ENCODE measurements at places on chromosomes 1 and 21.

DNA sequence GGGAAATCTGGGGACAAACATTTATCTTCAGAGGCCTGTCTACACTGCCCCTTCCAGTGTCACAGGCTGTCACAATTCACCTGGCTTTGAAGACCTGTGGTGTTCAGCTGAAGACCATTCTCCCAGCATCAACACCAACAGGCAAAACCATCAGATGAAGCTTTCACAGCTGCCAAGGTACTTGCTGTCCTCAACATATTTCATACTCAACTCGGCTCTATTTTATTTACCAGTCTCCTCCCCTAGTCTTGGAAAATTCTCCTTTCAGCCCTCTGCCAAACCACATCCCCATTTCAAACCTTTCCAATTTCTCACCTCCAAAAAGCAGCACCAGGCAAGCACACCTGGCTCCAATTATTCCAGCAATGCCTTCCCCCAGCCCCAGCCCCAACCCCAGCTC is 108.8 kb downstream of the TGFBR3 start:
- no peak for DNase-seq

GRCh38 chr1:211610779-211611556 is 32.0 kb upstream of the SLC30A1 start:
- DNase-seq, result no peak

GRCh38 chr1:212655668-212656440 is 43.8 kb downstream of the BATF3 start:
- peak; percentile 7 for DNase-seq

DNA sequence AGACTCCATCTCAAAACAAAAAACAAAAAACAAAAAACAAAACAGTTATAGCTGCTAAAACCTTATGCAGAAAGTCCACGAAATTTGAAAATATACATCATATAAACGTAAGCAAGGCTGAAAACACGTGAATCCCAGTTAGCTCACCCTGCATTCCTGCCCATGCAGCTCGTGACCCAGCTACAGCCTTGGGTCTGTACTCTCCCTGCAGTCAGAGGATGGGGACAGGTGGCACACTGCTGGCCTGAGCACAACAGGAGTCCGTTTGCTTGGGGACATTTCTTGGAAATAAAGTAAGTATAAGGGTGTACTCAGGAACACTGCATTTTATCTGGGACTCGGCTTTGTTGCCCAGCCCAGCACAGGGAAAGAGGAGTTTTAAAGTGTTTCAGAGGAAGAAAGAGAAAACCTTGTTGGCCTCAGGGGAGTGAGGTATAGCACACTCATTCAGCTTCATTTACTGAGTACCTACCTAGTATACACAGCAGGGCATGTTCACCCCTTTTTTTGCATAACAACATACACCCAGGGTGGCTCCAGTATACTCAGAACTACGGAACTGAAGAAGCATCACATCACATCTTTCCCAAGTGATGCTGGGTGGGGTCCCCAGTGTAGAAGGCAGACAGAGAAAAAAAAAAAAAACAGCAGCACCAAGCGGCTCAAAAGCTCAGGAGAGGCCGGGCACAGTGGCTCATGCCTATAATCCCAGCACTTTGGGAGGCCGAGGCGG is 44.1 kb downstream of the CAPZB start:
- DNase-seq, result no peak

- DNase-seq, result peak; percentile 65
These were observed at the start of gene TMEM240 for GRCh38 chr1:1540090-1540817. Gene TMEM240, minus strand, starts transcription at chr1:1540624. Its CDS starts 278 bp downstream, at chr1:1540346.

- DNase-seq, result no peak
These were observed 1.2 kb downstream of the PRMT2 start for GRCh38 chr21:46636550-46637285.

DNA sequence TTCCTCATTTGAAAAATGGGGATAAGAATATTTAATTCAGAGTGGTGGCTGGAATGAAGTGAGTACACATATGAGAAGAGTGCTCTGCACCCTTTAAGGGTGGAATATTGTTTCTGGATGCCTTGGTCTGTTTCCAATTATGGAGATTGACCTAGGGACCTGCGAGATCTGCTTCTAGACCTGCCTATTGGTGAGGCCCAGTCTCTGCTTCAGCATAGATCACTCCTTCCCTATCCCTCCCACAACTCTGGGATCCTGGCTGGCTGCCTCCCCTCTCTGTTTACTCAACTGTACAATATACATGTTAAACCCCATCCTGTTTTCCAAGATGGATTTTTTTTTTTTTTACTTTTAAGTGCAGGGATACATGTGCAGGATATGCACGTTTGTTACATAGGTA is 6.4 kb upstream of the LDLRAD1 start:
- DNase-seq, result no peak

DNA sequence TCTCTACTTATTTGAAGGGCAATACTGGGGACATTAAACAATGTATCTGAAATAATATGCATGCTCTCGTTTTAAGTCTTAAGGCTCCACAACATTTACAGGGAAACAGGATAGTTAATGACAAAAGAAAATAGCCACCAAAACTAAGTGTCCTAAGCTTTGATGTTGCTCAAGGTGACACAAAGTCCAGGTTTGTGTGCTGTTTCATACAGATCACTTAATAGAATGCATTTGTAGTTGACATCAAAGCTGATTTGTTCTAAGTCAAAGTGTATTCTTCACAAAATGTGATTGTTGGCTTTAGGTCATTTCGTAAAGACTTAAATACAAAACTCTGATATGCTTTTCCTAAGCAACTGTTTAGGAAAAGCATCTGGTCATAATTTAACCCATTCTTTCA is 37.5 kb upstream of the MTR start:
- DNase-seq, result no peak

DNA sequence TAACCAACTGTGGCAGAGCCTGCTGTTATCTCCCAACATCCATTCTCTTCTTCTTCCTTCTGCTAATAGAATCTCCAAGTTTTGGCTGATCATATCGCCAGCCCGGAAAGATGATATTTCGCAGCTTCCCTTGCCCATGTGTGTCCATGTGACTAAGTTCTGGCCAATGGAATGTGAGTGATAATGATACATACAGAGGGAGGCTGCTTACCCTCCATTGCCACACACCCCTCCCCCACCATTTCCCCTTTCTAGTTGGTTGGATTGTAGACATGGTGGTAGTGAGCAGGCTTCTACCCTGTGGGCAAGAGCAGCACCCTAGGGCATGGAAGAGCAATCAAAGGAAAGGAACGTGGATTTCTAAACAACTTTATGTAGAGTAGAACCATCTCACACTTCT is 48.8 kb downstream of the SLC9C2 start:
- no peak for DNase-seq

DNA sequence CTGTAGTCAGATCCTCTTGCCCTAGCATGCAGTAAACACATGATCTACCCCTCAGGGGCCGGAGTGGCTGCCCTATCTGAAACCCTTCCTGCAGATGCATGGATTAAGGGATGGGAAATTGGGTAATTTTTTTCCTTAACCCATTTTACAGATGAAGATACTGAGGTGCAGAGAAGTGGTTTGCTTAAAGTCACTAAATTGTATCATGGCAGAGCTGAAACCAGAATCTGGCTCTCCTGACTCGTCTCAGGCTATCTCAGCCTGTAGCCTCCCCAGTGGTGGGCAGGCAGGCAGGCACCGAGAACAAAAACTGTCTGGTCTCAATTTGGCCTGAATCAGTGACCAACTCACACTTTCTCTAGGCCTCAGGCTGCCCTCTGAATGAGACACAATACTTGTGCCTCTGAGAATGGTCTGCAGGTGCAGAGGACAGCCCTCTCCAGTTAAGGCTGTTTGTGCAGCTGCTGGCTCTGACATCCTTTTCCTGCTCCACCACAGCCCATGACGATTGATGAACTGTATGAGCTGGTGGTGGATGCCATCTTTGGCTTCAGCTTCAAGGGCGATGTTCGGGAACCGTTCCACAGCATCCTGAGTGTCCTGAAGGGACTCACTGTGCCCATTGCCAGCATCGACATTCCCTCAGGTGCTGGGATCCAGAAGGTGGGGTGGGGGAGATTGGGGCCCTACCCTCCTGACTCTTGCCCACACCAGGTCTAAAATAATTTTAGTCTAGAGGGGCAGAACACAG is 1.5 kb downstream of the NAXE start:
- DNase-seq, result no peak

- DNase-seq, result no peak
These were observed 5.6 kb upstream of the TFF3 start for GRCh38 chr21:42320791-42321190.

DNA sequence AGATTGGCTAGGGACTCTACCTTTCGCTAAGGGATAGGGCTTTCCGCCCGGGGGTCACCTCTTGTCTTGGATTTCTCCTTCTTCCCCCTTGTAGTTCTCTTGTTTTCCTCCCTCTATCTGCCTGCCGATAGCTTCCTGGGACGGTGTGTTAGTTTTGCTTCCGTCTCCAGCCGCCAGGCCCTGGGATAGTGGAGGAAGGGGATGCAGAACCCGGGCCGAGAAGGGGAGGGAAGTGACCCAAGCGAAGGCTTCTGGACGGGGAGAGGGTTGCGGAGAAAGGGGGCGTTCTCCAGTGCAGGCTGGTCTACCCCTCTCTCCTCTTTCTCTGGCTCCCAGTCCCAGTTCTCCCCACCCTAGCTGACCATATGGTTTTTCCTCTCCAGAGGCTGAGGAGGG is 871 bp downstream of the TUFT1 start:
- no peak for DNase-seq

DNA sequence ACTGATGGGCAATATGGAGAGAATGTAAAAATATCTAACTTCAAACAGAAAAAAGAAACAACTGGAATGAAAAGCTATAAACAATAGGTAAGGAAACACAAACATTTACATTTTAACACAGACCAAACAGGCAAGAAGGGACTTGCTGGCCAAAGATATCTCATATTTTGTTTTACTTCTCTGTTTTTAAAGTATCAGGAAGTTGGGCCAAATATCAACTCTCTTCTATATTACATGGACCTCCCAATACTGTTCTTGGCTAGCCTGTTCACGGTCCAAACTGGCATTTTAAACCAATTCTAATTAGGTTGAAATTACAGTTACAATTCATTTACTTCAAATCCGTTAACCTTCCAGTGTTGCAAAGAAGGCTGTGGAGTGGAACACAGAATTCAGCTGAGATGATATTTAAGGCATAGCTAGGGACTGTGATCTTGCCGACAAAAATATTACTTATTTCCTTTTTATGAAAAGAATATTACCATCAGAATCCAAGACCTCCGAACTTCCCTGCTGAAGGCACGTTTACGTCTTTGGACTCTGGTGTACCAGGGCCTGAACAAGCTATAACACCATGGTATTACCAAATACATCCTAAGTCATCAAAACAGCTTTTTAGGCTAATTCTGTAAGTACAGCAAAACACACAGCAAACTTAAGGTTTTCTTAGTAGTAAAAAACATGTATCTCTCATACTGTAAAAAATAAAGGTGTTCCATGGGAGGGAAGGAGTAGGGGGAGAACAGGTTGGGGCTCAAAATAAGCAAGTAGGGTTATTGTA is 165.4 kb downstream of the RUNX1 start:
- DNase-seq, result no peak

GRCh38 chr1:35599411-35599810 is 26.3 kb downstream of the TFAP2E start:
- no peak for DNase-seq

DNA sequence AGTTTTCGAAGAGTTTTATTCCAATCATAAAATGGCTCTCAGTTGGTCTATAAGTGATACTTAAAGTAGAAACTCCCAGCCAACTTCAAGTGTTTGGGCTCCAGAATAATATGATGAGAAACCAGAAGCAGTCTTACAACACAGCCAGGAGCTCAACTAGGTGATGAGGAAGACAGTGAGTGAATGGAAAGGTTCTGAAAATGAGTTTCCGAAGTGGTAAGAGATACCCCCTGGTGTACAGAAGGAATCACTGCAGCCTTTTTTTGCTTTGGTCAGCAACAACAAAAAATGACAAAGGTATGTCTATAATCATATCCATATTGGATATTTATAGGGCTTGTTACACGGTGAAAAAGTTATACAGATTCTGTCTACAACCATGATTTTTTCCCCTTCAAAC is 16.5 kb downstream of the KRTAP19-1 start:
- no peak for DNase-seq

DNA sequence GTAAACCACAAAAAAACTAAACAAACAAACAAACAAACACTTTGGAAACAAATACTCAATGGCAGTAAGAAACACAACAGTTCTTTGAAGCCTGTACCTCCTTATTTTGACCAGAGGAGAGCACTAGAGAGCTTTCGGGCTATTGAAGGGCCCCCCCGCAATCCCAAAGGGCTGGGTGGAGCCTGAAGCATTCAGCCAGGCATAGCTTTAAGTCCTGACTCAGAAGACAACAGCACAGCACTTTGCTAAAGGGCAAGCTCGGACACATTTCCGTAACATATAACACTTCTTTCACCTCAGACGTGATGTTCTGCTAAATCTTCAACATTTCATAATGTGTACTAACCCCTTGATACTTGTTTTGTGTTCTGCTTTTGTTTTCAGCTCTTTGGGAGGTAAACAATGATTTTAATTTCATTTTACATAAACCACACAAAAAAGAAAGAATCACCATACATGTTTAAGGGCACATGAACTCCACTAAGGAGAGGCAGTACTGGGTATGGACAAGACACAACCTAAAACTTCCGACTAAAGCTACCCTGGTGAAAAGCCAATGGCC is 9.7 kb upstream of the SHCBP1L start:
- peak; percentile 90 for DNase-seq

GRCh38 chr1:41455479-41456332 is 28.8 kb downstream of the EDN2 start:
- no peak for DNase-seq

- no peak for DNase-seq
These were observed 221.7 kb downstream of the C1orf94 start for GRCh38 chr1:34398241-34398915.

DNA sequence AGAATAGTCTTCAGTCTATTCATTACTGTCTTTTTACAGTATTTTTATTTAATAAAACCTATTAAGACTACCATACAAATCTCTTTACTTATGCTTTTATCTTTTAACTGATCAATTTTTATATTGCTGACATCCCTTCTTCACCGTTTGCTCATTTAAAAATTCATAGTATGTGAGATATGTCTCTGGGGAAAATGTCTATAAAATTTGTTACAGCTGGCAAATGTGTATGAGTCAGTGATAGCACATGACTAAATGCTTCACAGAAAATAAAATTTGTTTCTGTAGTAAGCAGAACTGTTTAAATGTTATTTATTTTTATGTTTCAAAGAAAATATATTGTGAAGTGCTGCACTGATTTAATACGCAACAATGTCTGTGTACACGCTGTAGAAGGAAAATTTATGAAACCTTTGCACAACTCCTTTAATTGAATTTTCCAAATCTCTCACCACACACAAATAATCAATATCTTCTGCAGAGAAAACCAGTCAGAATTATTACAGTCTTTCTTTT is 74.2 kb downstream of the ITGB3BP start:
- peak; percentile 55 for DNase-seq
